ENCODE measurements at places on chromosomes 3 and 15. TPM values are rescaled to one million over a fixed set of nuclear protein-coding genes. Genes with fewer than 3 reads are reported as not detected.

DNA sequence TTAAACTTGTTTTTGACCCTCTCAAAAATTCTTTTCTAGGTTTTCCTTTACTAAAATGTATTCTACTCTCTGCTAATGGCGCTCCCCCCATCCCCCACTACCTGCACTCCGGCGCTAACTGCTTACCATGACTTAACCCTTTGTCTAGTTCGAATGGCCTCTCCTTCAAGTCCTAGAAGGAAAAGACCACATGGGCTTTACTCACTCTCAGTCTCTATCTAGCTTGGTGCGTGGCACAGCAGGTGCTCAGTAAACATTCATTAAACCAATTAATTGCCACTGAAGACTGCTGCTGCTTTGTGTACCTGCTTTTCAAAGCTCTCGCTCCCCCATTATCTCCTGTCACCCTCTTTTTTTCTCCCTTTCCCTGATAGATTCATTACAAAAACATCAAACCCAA is 457.7 kb upstream of the THRB start:
- H3K27me3 ChIP-seq, result no peaks in the 10 kb centered on the region
- no peak overlapping the region for H3K27ac ChIP-seq
- no peak overlapping the region for H3K4me3 ChIP-seq
- H3K4me1 ChIP-seq, result no peaks in the 10 kb centered on the region
- no peak for DNase-seq

DNA sequence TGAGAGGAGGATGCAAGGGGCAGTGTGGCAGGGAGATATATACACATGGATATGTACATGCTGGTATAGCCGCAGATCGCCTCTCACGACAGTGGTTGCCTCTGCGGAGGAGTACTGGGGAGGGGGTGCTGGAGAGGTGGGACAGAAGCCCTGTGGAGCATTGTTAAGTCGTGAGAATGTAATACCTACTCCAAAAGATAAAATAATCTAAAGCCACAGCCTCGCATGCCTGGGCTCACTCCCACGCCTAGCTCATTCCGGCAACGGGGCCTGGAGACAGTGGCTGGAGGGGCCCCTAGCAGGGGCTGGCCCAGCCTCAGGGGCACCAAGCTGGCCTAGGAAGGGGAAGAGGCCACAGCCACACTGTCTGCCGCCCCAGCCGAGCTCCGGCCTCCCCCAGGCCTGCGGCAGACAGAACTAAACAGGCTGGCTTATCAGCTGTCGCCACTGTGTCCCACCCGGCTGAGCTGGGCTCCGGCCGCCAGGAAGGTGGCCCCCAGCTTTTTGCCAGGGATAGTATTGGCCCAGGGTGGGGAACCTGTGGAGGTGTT is 65.1 kb upstream of the LCTL start:
- H3K4me3 ChIP-seq, result no peak overlapping the region
- no peaks in the 10 kb centered on the region for H3K36me3 ChIP-seq
- DNase-seq, result no peak
- H3K27ac ChIP-seq, result no peak overlapping the region
- no peaks in the 10 kb centered on the region for H3K4me1 ChIP-seq

The MUC4 gene
- 0.31 TPM for total RNA-seq

DNA sequence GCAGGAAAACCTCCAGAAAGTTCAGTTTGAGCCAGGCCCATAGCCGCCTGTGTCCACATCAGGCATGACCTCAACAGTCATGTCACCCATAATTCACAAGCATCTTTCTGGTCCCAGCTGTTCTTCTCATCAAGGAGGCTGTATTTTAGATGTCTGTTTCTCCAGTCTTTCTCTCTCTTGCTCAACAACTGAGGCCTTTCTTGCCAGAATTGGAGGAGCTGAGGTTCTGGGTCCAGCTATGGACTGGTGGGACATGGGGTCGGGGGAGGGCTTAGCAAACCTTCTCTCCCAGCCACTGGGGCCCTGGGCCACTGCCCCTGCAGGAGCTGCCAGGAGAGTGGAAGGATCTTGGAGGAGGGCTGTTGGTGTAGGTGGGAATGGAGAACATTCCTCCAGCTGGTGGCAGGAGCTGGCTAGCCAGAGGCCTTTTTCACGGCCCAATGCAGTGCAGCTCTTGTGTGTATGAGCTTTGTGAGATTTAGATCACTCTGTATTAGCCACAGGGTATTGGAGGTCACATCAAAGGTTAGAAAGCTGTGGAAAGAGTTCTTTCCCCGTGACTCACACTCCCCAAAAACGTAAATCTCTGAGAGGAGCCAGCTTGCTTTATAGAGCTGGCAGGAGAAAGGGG is 23.5 kb downstream of the MAGEF1 start:
- H3K4me1 ChIP-seq, result peaks cover 2% of the 10 kb centered on the region
- H3K36me3 ChIP-seq, result no peaks in the 10 kb centered on the region
- H3K4me3 ChIP-seq, result no peak overlapping the region
- DNase-seq, result no peak
- H3K27ac ChIP-seq, result no peak overlapping the region
- H3K27me3 ChIP-seq, result no peaks in the 10 kb centered on the region

DNA sequence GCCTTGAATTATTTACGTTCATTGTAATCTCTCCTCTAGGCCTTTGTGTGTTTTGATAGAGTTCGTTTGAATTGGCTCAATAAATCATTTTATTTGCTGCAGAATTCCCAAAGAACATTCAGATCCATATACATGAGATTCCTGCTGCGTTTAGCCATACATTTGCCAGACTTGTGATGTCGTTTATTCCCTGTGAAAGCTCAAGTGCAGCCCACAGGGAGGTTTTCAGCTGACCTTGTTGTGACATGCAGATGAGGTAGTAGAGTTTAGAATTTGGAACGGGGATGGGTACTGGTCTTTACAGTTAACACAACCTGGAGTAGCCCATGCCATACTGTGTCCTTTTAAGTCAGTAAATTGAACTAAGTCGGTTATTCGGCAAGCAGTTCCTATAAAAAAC is at the start of gene C3orf20:
C3orf20 (plus strand) TSS at position 301 of the 400 bp plus-strand sequence. CDS start 7,573 bp downstream, outside the sequence.
- peaks cover 17% of the 10 kb centered on the region for H3K36me3 ChIP-seq
- no peak within 1 kb of the TSS for H3K4me3 ChIP-seq
- H3K4me1 ChIP-seq, result no peaks in the 10 kb centered on the region
- no peaks in the 10 kb centered on the region for H3K27me3 ChIP-seq

DNA sequence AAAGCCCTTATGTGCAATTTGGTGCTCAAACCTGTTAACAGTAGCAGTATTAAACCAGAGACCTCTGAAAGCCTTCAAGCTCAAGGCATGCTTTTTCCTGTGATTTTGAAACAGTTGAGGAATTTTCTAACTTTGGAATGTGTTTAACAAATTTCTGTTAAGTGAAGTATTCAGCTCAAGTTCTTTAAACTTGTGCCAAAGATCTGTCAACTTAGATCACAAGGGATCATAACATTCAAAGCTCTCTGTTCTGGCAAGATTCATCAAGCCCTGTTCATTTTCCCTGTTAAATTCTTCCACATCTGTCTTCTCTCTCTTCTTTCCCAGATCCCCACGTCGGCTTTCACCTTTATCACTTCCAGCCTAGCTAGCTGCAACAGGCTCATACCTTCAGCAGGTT is 28.8 kb upstream of the RYK start:
- no peak overlapping the region for H3K4me3 ChIP-seq
- H3K36me3 ChIP-seq, result no peaks in the 10 kb centered on the region
- no peak overlapping the region for H3K27ac ChIP-seq
- peaks cover 33% of the 10 kb centered on the region for H3K27me3 ChIP-seq
- DNase-seq, result no peak
- H3K4me1 ChIP-seq, result no peaks in the 10 kb centered on the region

The ACKR4 gene
- not detected for total RNA-seq

The ZNF501 gene
- total RNA-seq, result 3.2 TPM

DNA sequence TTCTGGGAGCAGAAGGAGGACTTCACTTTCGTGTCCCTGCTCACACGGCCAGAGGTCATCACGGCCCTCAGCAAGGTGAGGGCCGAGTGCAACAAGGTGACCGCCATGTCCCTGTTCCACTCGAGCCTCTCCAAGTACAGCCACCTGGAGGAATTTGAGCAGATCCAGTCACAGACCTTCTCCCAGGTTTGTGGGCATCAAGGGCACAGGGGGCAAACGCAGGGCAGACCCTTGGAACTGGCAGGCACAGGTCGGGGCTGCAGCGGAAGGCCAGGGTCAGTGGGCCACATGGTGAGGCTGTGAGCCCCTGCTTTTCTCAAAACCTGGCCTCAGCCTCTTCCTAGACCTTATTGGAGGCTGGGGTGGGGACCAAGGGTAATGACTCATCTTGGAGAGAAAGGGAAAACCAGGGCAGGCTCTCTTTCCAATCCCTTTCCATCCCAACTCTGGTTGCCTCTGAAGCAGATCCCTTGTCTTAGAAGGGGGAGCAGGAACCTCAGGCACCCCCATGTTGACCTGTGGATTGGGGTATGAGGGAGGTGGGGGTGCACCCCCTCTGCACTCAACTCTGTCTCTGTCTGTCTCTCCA is 29.5 kb downstream of the DNAH1 start:
- no peaks in the 10 kb centered on the region for H3K36me3 ChIP-seq
- no peak overlapping the region for H3K4me3 ChIP-seq
- no peak overlapping the region for H3K27ac ChIP-seq
- DNase-seq, result no peak
